LHCN-M2 (cell line): ENCODE measurements at places on chromosomes 13 and 19. TPM values are rescaled to one million over a fixed set of nuclear protein-coding genes. Genes with fewer than 3 reads are reported as not detected.
A peak's percentile ranks its signal among the peaks of the same experiment; 100 is the strongest.

DNA sequence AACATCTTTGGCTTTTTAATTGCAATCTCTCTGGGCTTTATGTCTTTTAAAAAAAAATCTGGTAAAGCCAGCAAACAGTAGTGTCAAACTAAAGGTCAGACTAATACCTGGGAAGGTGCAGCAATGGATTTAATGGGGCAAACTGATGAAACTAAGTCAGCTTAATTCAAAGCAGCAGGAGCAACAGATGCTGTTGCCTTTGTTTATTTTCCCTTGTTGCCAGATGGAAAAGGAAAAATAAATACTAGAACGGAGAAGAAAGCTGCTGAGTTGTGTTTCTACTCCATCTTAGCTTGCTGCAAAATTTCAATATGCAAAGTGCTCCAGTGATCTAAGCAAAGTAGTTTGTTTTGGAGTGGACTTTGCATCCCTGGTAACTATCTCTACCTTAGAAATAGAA, 1097.8 kb downstream of the PCDH17 start:
- no peak for DNase-seq

- DNase-seq = no peak
Measured at GRCh38 chr13:30108216-30108912, 199.0 kb downstream of the KATNAL1 start.

- DNase-seq = peak; percentile 80
Measured at GRCh38 chr19:18995804-18996241, 37.5 kb downstream of the SUGP2 start.

- DNase-seq = peak; percentile 83
Measured at GRCh38 chr13:20616059-20616797, 49.3 kb downstream of the IFT88 start.

- peak; percentile 82 for DNase-seq
Measured at GRCh38 chr13:44364345-44365000, 9.2 kb upstream of the SERP2 start.

GRCh38 chr13:100983111-100983510, 308.5 kb upstream of the TMTC4 start:
- no peak for DNase-seq

Gene F7
- total RNA-seq = not detected in 2 replicates
